NCI-H2227 treated with DMSO at 0.1 percent for 48 hours (cell line): ENCODE measurements at places on chromosomes 4 and X.

DNA sequence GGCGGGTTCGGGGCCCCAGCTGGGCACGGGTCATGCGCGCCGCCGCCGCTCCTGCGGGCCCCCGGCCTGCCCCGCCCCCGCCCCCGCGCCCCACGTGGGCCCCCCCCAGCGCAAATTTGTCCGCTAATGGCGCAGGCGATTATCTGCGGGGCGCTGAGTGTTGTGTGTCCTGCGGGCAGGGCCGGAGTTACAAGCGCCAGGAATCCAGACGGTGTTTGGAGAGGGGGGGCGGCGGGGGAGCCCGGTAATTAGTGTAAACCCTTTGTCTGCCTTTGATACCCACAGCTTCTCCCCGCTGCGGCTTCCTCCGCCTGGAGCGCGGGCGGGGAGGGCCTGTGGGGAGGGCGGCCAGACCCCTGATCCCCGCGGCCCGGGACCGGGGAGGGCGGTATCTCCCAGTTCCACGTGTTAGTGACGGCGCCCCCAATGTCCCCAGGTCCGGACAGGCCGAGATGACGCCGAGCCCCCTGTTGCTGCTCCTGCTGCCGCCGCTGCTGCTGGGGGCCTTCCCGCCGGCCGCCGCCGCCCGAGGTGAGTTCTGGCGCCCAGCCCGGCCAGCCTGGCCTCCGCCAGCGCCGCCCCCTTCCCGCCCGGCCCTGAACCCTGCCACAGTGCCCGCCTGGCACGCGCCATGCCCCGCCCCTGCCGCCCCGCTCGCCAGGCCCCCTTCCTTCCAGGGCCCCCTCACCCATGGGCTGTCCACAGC lies 761 bp downstream of the FGFRL1 start:
- no peak for DNase-seq

DNA sequence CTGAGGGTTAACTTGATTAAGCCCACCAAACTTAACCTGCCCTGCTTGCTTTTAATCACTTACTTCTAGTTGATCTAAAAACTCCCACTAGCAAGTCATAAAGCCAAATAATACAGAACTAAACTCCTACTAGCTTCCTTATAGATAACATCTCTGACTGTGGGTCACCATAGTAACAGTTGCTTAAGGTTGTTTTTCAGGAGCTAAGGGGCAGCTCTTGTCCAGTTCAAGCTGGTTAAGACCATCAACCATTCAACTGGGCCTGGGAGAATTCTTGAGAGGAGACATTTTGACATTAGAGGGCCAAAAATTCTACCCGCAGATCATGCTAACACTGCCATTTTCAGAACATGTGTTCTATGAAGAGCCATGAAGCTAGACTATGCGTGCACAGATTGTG lies 67.0 kb downstream of the UCHL1 start:
- DNase-seq = no peak

- DNase-seq = no peak
Observed at GRCh38 chr4:127641524-127641923, 8.8 kb downstream of the INTU start.

- no peak for DNase-seq
Observed at GRCh38 chrX:123797543-123798447, 62.1 kb upstream of the XIAP start.

DNA sequence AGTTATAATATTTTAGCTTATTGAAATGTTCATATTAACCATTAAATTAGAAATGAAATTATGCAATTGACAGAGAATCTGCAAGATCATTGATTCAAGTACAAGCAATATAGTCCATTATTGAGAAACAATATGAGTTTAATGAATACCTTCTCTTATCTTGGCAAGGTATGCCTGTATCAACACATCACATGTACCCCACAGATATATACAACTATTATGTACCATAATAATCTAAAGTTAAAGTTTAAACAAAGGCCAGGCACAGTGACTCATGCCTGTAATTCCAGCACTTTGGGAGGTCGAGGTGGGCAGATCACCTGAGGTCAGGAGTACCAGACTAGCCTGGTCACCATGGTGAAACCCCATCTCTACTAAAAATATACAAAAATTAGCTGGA lies 514.7 kb downstream of the PCDH7 start:
- no peak for DNase-seq

DNA sequence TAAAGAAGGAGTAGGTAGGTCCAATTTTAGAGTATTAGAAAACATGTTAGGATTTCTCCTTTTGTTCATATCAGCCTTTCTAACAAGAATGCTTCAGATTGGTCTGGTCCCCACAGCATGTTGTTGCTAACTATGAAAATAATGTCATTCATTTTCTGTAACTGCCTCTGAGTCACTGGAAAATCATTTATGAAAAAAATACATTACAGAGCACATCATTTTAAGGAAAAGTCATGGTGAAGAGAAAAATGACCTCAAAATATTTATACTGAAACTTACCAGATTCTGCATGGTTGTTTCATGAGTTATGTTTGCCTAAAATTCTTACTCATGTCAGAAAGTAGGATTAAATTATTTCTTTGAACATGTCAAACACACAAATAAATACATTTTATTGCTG lies 35.2 kb downstream of the DTHD1 start:
- no peak for DNase-seq
